ENCODE measurements at places on chromosomes 3 and 15.

DNA sequence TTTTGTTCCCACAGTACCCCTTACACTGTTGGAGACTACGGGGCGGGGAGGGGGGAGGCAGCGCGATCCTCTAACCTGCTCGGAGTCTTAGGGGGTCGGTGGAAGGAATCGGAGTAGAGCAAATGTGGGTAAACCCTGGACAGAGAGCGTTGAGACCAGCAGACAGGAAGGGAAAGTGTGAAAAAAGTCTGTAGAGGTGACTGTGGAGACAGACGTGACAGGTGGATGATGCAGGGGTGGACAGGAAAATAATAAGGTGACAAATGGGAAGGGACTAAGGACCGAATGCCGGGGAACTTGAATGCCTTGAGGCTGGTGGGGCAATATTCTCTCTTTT, 424 bp downstream of the EAF2 start:
- DNase-seq = no peak

DNA sequence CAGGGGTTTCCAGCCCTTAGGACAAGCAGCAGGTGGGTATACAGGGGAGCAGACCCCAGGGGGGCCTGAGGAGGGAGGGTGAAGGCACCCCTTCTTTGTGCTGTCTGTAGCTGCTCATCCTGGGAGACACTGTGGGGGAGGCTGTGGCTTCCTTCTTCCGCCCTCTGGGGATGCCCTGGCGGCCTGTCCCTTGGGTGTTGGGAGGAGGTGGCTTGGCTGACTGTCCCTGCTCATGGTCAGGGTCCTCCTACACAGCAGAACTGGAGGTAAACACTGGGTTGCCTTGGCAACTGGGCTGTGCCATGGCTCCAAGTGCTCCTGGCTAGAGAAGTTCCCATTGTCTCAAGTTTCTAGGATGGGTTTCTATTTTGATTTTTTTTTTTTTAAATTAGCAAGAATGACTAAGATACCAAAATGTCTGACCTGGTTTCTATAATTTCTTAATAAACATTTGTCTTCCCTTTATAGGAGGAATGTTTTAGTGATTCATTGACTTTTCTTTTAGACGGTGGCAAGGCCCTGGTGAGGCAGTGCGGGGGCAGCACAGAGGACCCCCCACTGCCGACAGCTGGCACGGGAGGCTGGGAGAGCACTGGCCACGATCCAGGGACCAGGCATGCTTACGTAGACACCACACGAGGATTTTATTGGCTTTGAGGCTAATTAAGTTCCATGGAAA, 12.4 kb downstream of the KLF13 start:
- no peak for DNase-seq

DNA sequence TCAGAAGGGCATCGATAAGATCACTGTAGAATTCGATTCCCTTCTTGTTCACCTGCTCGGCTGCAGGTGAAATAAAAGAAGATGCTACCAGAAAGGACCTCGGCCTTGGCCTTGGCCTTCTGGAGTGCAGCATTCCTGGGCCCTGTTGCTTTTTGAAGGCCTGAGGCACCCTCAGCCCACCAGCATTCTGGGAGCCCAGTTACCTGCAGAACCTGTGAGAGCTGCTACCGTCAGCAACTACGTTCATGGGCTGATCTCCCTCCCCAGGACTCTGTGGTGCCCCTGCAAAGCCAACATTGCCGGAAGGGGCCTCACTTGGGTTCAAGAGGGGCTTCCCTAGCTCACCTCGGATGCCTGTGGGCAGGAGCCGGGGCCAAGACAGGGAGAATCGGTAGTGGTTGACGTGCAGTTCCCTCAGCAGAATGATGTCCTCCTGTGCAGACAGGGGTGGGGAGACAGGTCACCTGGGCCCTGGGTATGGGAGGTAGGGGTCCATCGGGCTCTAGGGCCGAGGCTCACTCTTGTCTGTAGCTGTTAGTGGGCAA, 2.2 kb downstream of the LCTL start:
- no peak for DNase-seq

GRCh38 chr3:98807561-98807960, 44.4 kb downstream of the ST3GAL6 start:
- DNase-seq = no peak

DNA sequence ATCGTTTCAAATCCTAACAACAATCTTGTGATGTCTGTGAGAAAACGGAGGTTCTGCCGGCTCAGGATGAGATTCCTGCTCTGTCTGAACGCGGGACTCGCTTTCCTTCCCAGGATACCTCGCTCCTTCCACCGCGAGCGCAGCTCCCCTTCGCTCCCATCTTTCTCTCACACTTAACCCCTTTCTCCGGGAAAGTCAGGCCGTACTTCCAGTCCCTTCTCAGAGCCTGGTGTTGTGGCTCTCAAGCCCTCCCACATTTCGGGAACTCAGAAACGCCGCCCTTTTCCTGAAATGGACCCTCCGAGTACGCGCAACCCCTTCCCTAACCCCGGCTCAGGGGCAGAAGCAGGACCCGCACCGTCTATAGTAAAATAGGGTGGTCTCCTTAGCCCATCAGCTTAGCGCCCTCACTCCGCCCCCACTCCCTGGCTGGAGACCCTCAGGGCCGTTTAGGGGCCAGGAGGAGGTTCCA, 378 bp upstream of the FEM1B start:
- DNase-seq = no peak

DNA sequence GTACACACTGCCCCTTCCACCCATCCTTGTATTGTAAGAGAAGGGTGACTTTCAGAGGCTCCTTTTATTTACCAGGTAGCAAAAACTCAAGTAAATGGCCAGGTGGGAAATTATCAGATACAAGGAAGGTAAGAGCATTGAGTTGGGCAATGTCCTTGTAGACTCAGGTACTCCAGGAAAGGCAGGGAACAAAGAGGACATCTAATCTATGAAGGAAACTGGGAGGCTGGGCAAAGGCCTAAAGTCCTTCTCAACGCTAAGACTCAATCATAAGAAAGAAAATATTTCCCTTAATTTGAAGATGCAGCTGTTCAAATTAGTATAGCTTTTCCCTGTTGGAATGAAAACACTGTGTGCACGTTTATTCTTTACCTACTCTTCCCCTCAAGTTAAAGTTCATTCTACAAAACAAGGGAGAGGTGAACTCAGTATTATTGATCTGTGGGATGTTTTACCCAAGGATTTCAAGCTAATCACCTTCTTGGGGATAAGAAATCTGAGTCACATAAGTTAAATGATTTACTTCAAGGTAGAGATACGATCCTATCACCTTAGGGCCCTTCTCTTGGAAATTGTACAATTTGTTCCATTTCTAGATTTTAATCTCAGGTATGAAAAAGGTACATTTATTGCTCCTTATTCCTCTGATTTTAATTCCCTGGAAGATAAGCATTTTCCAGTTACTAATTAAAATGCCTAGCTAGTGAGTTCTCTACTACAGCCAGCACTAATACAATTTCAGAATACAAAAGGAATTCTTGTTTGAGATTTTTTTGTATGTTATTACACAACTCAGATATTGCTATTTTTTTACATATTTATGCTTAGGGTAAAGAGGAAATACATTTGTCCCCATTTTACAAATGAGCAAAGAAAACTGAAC, 80.6 kb downstream of the PLD1 start:
- DNase-seq = no peak

DNA sequence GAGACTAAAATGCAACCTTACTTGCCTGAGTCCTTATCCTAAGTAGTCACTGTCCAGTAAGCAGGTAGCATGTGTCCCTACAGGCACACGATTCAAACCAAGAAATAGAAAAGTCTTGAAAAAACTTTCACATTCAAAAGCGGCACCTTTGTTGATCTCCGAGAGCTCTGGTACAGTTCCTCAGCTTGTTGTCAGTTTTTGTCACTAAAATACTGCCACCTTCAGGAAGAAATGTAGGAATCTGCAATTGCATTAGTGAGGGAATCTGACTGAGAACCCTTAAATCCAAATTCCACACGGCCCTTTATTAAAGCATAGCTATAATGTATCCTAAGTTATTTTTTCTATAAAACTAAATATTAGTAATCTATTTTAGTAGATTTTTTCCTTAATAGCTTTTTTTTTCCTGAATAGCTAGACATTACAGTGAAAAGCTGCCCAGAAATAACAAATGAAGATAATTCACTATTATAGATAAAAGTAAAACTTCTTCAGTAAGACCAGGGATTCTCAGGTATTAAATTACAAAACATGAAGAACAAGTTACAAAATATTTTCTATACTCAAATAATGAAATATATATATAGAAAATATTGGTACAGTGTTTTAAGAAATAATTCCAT, 44.0 kb downstream of the CCDC54 start:
- DNase-seq = no peak

- no peak for DNase-seq
Observed at GRCh38 chr3:67497746-67498145, 156.7 kb downstream of the SUCLG2 start.

DNA sequence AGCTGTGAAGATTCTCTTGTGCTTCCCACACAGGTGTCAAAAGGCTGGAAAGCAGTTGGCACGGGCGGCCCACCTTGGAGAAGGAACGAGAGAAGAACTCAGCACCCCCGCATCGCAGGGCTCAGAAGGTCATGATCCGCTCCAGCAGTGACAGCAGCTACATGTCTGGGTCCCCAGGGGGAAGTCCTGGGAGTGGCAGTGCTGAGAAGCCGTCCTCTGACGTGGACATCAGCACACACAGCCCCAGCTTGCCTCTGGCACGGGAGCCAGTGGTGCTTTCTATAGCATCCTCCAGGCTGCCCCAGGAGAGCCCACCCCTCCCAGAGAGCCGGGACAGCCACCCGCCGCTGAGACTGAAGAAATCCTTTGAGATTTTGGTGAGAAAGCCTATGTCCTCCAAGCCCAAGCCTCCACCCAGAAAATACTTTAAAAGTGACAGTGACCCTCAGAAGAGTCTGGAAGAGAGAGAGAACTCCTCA, 31.4 kb downstream of the STARD5 start:
- DNase-seq = no peak

DNA sequence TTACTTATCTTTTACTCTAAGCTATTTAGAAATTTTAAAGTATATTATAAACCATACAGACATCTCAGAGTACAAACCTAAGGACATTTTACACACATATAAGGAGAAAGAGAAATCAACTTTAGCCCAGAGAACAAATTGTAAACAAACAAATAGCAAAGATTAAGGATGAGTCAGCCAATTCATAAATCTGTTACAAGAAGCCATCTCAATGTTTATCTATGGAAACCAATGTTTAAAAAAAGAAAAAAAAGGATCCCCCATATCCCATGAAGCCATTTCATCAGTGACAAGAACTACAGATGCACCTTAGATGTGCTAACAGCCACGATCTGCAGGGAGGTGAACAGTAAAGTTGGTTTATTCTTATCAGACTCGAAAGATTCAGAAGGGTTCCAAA, 437.1 kb downstream of the SHQ1 start:
- no peak for DNase-seq

- DNase-seq = no peak
Observed at GRCh38 chr3:150603980-150604319, 829 bp downstream of the SELENOT start.

DNA sequence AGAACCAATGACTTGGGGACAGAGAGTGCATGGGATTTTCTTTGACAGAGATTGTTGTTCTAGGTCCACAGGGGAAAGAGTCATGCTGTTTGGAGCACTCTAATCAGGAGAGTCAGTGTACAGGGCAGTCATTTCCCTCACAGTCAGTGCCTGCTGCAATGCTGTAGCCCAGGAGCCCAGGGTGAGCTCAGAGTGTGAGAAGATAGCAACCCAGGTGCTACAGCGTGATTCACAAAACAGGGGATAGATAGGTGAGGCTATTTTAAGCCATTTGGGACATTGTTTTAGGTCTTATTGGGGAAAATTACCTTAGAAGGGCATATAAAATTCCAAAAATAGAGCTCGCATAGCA, 37.3 kb downstream of the LNP1 start:
- no peak for DNase-seq

DNA sequence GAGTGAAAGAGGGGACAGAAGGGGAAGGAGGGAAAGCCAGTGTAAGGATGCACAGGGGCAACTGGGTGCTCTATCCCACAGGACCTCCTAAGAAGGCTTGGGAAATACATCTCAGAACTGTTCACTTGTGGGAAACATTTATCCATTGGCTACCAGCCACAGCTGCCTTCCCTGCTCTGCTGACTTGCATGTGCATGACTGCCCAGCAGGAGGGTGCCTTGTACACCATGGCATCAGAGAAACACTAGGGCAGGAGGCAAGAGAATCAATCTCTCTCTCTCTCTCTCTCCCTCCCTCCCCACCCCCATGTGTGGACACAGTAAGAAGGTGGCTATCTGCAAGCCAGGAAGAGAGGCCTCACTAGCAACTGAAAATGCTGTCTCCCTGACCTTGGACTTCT, 62.9 kb upstream of the ZBTB38 start:
- DNase-seq = no peak

GRCh38 chr3:81291586-81291985, 469.9 kb downstream of the GBE1 start:
- DNase-seq = no peak

DNA sequence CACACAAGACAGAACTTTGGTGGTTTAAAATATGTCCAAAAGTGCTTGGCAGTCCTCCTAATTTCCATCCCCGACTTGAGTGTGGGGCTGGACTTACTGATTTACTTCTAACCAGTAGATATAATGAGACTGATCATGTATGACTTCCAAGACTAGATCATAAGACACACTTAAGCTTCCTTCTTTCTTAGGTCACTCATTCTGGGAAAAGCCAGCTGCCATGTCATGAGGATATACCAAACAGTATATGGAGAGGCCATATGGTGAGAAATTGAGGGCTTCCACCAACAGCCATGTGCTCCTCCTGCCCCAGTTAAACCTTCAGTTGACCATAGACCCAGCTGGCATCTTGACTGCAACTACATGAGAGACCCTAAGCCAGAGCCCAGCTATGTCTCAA, 282.8 kb upstream of the PROK2 start:
- DNase-seq = no peak

DNA sequence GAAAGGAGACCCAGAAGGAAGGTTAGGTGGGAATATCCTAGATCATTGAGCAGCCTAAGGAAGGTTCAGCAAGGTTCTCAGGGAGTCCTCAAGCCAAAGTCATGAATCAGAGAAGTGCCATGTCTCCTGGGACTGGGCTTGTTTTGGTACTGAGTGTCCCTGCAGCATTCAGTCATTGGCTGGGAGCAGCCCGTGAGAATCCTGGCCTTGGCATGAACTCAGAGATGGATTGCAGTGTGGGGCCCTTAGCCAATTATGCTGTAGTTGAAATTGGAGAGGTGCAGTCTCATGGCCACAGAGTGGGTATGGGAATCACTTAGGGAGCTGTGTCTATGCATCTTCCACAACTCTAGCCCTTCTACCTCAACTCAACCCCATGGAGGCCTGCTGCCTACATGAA, 17.0 kb upstream of the PPM1L start:
- DNase-seq = no peak

DNA sequence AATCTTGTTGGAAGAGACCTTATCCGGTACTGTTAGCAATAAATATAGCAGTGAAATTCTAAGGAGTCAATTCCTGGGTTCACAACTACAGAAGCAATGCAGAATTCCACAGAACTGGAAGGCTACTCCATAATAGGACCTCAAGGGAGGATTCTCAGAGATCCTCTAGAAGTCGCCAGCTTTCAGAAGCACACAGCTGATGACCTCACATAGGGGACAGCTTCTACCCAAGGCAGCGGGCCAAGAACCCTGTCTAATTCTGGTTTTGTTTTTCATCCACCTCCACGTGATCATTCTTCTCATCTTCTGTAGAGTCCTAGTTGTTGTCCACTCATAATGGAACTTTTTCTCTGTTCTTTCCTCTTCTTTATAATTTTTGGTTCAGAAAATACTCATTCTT, 99.4 kb downstream of the ERC2 start:
- DNase-seq = no peak

- no peak for DNase-seq
Observed at GRCh38 chr3:29065211-29065785, 215.6 kb upstream of the RBMS3 start.

- no peak for DNase-seq
Observed at GRCh38 chr3:122079524-122080206, 24.5 kb downstream of the CD86 start.

Data from stimulated activated CD8-positive, alpha-beta memory T cell treated with anti-CD3 and anti-CD28 coated beads, Interleukin-15, amount 100 ng/mL, for 4 hours (primary cell).